ENCODE measurements at places on chromosomes 5 and 9. TPM values are rescaled to one million over a fixed set of nuclear protein-coding genes. Genes with fewer than 3 reads are reported as not detected.

The C5orf52 gene
- total RNA-seq: not detected

The TXNDC8 gene
- not detected for total RNA-seq

The BSPRY gene
- not detected for total RNA-seq

The LEAP2 gene
- 0.13 TPM for total RNA-seq

The MYOZ3 gene
- 0.13 TPM for total RNA-seq

The MCC gene
- total RNA-seq: 19.0 TPM

The C1QTNF3 gene
- 0.64 TPM for total RNA-seq

The ACOT12 gene
- not detected for total RNA-seq

The FOCAD gene
- 85.2 TPM for total RNA-seq

All from dermis microvascular lymphatic vessel endothelial cell (primary cell).